ENCODE measurements at places on chromosomes 12 and 14. TPM values are rescaled to one million over a fixed set of nuclear protein-coding genes. Genes with fewer than 3 reads are reported as not detected.
A peak's percentile ranks its signal among the peaks of the same experiment; 100 is the strongest.

VCPKMT gene
- 30.4 TPM for total RNA-seq

NANOG gene
- not detected for total RNA-seq

ITGA7 gene
- total RNA-seq: 1.6 TPM

DBX2 gene
- total RNA-seq: not detected

KRT80 gene
- not detected for total RNA-seq

SLC5A8 gene
- not detected for total RNA-seq

AKAP3 gene
- 0.96 TPM for total RNA-seq

ANP32D gene
- not detected for total RNA-seq

SLC6A12 gene
- total RNA-seq: not detected

- H3K36me3 ChIP-seq: no peaks in the 10 kb centered on the region
- H3K27me3 ChIP-seq: peaks cover 2% of the 10 kb centered on the region
- H3K4me3 ChIP-seq: no peak overlapping the region
- H3K4me1 ChIP-seq: no peaks in the 10 kb centered on the region
- no peak overlapping the region for H3K27ac ChIP-seq
Observed at GRCh38 chr12:99009654-99010296, 364.7 kb downstream of the APAF1 start.

GRCh38 chr12:45348311-45348710 lies 132.4 kb downstream of the ANO6 start:
- no peak for DNase-seq
- no peaks in the 10 kb centered on the region for H3K27me3 ChIP-seq
- peaks cover 40% of the 10 kb centered on the region for H3K36me3 ChIP-seq
- H3K4me1 ChIP-seq: no peaks in the 10 kb centered on the region
- no peak overlapping the region for H3K27ac ChIP-seq
- H3K4me3 ChIP-seq: no peak overlapping the region

- peak; percentile 51 for DNase-seq
- peak overlapping the region; percentile 92 for H3K27ac ChIP-seq
- H3K27me3 ChIP-seq: no peaks in the 10 kb centered on the region
- peaks cover 2% of the 10 kb centered on the region for H3K36me3 ChIP-seq
- peaks cover 27% of the 10 kb centered on the region for H3K4me1 ChIP-seq
- peak overlapping the region; percentile 83 for H3K4me3 ChIP-seq
Observed at GRCh38 chr12:50764286-50765094, 589 bp downstream of the ATF1 start.

DNA sequence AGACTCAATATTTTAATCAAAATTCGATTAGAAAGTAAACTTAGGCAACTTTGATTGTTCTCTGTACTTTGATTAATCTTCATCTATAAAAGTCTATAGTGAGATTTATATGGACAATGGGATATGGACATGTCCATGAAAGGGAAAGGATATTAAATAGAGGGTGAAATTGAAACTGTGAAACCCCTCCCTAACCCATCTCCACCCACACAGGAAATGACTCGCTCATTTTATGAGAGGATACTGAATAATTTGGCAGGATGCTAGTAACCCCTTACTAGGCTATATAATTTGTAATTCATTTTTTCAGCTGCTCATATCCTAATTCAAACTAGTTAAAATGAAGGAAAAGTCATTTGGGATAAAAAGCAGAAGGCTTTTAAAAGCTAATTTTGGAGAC lies 328.0 kb upstream of the ATP2B1 start:
- H3K27ac ChIP-seq: no peak overlapping the region
- no peaks in the 10 kb centered on the region for H3K27me3 ChIP-seq
- H3K4me1 ChIP-seq: no peaks in the 10 kb centered on the region
- H3K4me3 ChIP-seq: no peak overlapping the region

- no peak for DNase-seq
- no peaks in the 10 kb centered on the region for H3K4me1 ChIP-seq
- no peaks in the 10 kb centered on the region for H3K36me3 ChIP-seq
- H3K27me3 ChIP-seq: no peaks in the 10 kb centered on the region
- no peak overlapping the region for H3K4me3 ChIP-seq
- no peak overlapping the region for H3K27ac ChIP-seq
Observed at GRCh38 chr14:104514156-104514848, 65.3 kb upstream of the C14orf180 start.

DNA sequence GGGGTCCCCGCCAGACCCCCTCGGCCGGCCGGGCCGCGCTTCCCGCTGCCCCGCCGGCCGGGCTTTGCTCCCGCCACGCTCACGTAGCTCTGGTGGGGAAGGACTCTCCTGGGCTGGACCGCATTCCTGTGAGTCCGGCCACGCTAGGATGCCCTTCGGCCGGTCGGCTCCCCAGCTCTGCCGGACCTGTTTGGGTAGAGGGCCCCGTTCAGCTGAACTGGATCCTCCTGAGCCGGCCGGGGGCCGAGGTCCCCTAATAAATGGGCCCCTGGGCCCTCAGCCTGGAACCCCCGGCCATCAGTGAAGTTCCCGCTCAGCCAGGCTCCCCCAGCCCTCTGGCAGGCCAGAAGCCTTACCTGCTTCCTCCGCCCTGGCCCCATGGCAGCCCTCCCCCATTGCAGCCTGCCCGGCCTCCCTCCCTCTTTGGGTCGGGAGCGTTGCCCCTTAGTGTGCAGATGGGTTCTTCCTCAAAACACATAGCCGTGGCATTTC lies 593 bp downstream of the UNC119B start:
- H3K27me3 ChIP-seq: no peaks in the 10 kb centered on the region
- peak; percentile 35 for DNase-seq
- H3K4me1 ChIP-seq: peaks cover 30% of the 10 kb centered on the region
- H3K36me3 ChIP-seq: peaks cover 12% of the 10 kb centered on the region
- peak overlapping the region; percentile 58 for H3K27ac ChIP-seq

DNA sequence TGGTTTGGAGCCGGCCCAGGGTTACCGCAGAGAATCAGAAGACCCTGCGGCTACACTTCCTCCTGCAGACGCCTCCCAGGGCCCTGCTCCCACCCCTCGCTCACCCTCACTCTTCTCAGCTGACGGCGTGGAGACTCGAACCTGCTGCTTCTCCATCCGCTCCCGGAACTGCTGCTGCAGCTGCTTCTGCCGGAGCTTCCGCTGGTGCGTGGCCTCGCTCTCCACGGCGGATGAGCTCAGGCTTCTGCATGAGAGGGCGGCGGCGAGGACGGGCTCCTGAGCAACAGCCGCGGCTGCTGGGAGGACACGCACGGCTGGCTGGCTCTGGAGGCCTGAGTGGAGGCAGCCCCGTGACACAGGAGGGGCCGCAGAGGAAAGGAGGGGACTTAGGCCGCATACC lies 33.3 kb downstream of the RAD52 start:
- peaks cover 76% of the 10 kb centered on the region for H3K36me3 ChIP-seq
- H3K27ac ChIP-seq: no peak overlapping the region
- peak; percentile 50 for DNase-seq
- H3K4me1 ChIP-seq: peaks cover 10% of the 10 kb centered on the region
- H3K27me3 ChIP-seq: no peaks in the 10 kb centered on the region

DNA sequence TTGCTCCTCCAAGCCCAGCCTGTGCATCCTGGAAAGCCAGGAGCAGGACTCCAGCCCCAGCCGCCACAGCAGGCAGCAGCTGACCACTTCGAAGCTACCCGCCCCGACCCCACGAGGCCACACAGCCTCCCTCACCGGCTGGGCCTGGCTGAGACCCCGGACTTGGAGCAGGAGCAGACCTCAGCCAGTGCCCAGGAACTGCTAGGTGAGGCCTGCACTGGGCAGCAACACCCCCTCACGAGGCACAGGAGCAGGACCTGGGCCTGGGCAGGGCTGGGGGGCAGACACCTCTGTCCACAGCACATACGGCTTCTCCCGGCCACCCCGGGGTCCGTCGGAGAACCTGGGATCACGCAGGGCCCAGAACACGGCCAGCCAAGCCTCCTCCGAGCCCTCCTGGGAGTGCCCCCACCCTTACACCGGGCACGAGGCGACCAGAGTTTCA lies 137.4 kb upstream of the C14orf180 start:
- no peaks in the 10 kb centered on the region for H3K36me3 ChIP-seq
- no peaks in the 10 kb centered on the region for H3K27me3 ChIP-seq
- no peak overlapping the region for H3K4me3 ChIP-seq
- H3K4me1 ChIP-seq: no peaks in the 10 kb centered on the region
- H3K27ac ChIP-seq: no peak overlapping the region

GRCh38 chr12:4454315-4454860 lies 8.8 kb upstream of the FGF6 start:
- H3K36me3 ChIP-seq: no peaks in the 10 kb centered on the region
- H3K27me3 ChIP-seq: no peaks in the 10 kb centered on the region
- no peak overlapping the region for H3K27ac ChIP-seq
- H3K4me3 ChIP-seq: no peak overlapping the region
- no peaks in the 10 kb centered on the region for H3K4me1 ChIP-seq
